ENCODE measurements at places on chromosomes 3 and 15.

DNA sequence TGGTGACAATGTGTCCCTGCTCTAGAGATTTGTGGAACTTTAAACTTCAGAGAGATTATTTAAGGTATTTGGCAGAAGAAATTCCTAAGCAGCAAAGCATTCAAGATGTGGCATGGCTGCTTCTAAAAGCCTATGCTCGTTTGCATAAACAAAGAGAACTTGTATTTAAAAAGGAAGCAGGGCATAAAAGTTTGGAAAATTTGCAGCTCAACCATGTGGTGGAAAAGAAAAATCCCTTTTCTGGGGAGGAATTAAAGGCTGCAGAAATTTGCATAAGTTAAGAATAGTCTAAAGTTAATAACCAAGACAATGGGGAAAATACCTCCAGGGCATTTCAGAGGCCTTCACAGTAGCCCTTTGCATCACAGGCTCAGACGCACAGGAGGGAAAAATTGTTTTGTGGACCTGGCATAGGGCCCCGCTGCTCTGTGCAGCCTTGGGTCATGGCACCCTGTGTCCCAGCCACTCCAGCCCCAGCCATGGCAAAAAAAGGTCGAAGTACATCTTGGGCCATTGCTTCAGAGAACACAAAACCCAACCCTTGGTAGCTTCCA lies 1109.1 kb downstream of the OTOL1 start:
- no peak overlapping the region for H3K4me3 ChIP-seq
- peaks cover 3% of the 10 kb centered on the region for H3K27me3 ChIP-seq
- H3K27ac ChIP-seq, result no peak overlapping the region
- H3K36me3 ChIP-seq, result no peaks in the 10 kb centered on the region
- peaks cover 7% of the 10 kb centered on the region for H3K4me1 ChIP-seq

GRCh38 chr15:26628879-26629529 lies 143.9 kb downstream of the GABRB3 start:
- peaks cover 4% of the 10 kb centered on the region for H3K27me3 ChIP-seq
- 0 out of 2 replicates have a peak, but pooled peaks cover 15% of the 10 kb centered on the region for H3K36me3 ChIP-seq
- H3K4me3 ChIP-seq, result peak overlapping the region; percentile 88
- peak overlapping the region; percentile 90 for H3K27ac ChIP-seq

- peak; percentile 20 for DNase-seq
- no peaks in the 10 kb centered on the region for H3K27me3 ChIP-seq
- peak overlapping the region; percentile 7 for H3K27ac ChIP-seq
Observed at GRCh38 chr15:25693321-25694238, 169.5 kb downstream of the ATP10A start.

DNA sequence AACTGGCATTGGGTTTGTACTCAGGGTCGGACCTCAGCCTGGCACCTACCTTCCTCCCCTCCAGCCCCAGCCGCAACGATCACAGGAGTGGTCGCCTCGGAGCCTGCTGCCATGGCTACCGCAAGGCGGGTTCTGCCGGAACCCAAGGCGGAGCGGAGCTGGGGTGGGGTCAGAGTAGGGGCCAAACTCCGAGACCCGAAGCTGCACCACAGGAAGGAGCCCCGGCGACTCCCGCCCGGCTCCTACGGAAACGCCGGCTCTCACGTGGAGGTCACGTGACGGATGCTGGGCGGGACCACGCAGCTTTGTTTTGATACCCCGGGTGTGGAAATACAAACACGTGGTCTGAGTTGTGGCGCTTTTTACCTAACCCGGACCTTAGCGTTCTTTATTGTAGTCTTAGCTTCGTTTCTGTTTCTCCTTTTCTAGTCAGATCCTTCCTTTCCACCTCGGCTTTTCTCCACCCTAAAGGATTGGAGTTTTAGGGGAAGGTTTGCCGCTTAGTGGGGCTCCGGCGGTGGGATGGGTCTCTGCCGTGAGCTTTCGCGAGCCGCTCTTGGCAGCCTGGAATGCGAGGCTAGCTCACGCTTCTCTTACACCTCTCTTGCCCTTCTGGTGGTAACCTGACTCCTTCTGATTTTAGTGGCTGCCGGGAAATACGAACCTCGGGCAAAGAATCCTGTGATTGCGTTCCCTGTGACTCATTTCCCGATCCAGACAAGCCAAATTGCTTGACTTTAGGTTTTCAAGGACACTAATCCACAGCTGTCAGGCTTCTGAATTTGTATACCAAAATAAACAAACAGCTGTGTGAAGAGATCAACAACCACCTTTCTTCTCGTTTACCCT lies at the start of gene HSPBAP1:
HSPBAP1 (minus strand) TSS at position 264 of the 849 bp plus-strand sequence; CDS start at position 113, 151 bp downstream.
- H3K27ac ChIP-seq, result peak within 1 kb of the TSS; percentile 98
- no peaks in the 10 kb centered on the region for H3K27me3 ChIP-seq
- H3K4me1 ChIP-seq, result peaks cover 25% of the 10 kb centered on the region
- peak within 1 kb of the TSS; percentile 95 for H3K4me3 ChIP-seq
- peak; percentile 89 for DNase-seq
- no peaks in the 10 kb centered on the region for H3K36me3 ChIP-seq

DNA sequence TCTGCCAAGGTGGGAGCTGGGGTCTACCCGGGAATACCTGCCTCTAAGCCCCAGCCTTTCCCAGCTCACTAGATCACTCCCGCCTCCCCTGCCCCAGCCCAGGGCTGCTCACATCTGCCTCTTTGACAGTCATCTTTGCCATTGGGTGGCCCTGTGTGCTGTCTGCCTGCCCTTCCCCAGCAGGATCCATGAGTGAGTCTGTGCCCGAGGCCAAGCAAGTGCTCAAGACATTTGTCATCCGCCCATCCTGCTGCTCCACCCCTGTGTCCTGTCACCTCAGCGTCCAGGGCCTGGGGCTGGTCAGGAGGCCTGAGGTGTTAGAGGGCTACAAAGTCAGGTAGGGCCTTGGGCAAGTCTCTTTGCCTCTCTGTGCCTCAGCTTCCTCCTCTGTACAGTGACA lies 89.4 kb downstream of the LSM3 start:
- peaks cover 12% of the 10 kb centered on the region for H3K27me3 ChIP-seq
- H3K4me3 ChIP-seq, result no peak overlapping the region
- H3K36me3 ChIP-seq, result no peaks in the 10 kb centered on the region
- peak; percentile 12 for DNase-seq
- peaks cover 32% of the 10 kb centered on the region for H3K4me1 ChIP-seq

DNA sequence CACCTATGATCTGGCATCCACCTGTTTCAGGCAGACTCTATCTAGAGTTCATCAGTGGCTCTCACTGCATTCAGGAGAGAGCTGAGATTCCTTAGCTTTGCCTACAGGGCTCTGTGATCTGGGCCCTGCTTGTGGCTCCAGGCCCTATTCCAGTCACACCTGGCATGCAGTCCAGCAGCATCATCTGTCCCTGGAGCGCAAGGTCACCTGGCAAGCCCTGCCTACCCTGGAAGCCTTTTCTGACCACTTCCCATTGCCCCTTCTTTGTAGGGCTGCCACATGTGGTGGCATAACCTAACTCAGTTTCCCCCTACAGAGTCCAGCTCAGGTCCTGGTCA lies 115.1 kb upstream of the PLXNA1 start:
- no peak overlapping the region for H3K4me3 ChIP-seq
- no peak overlapping the region for H3K27ac ChIP-seq
- peaks cover 10% of the 10 kb centered on the region for H3K4me1 ChIP-seq
- no peaks in the 10 kb centered on the region for H3K27me3 ChIP-seq
- DNase-seq, result no peak

DNA sequence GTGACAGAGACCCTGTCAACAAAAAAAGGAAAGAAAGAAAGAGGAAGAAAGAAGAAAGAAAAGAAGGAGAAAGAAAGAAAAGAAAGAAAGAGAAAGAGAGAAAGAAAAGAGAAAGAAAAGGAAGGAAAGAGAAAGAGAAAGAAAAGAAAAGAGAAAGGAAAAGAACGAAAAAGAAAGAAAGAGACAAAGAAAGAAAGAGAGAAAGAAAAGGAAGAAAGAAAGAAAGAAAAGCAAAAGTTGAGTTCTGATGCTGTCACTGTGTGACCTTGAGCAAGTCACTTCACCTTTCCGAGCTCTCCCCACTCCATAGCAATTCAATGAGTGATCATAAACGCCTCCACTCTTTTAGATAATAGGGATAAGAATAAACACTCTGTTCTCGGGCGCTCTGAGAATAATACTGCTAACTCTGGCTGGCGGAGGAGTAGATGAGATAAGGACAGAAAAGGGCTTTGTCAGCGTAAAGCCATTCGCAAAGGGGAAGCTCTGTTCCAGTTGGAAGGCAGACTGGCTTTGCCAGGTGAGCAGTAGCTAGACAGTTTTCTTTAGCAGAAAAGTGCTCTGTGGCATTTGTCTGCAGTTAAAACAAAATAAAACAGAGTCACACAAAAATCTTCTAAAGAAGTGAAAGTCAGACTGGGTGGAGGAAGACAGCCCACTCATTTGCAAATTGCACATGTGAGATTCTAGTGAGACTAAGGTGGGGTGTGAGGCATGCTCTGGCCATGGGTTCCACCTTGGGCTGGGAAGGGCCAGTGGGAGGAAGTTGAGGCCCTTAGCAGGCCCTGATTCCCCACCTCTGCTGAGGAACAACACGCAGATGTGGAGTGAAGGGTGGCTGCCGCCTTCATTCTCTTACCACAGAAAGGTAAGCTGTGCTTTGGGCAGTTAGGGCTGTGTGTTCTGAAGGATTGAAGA lies 9.6 kb upstream of the FLNB start:
- H3K27me3 ChIP-seq, result no peaks in the 10 kb centered on the region
- DNase-seq, result no peak
- no peaks in the 10 kb centered on the region for H3K36me3 ChIP-seq
- H3K4me3 ChIP-seq, result no peak overlapping the region
- H3K27ac ChIP-seq, result peak overlapping the region; percentile 54

- no peak overlapping the region for H3K27ac ChIP-seq
- no peak for DNase-seq
- H3K4me1 ChIP-seq, result no peaks in the 10 kb centered on the region
- no peaks in the 10 kb centered on the region for H3K27me3 ChIP-seq
- no peak overlapping the region for H3K4me3 ChIP-seq
Observed at GRCh38 chr3:144165482-144165881, 193.9 kb downstream of the DIPK2A start.

DNA sequence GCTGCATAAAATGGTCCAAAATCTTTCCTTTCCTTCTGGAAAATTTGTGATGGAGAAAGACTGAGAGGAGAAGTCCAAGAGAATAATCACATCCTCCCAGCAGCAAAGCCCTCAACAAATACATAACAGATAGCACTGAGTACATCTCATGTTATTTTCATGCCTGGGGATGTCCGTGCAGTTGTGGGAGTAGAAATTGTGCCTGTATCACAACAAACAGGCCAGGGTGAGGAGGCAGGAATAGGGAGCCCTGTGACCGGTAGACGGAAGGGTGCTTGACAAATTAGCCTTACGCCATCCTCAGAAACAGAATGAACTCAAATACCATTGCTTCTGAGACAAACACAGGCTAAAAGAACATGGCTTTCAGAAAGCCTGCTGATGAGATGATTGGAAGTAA lies 333.2 kb upstream of the UMPS start:
- H3K4me3 ChIP-seq, result no peak overlapping the region
- no peak for DNase-seq

- H3K27ac ChIP-seq, result no peak overlapping the region
- DNase-seq, result no peak
- H3K4me3 ChIP-seq, result no peak overlapping the region
- no peaks in the 10 kb centered on the region for H3K27me3 ChIP-seq
- peaks cover 24% of the 10 kb centered on the region for H3K36me3 ChIP-seq
Observed at GRCh38 chr15:40415226-40415625, 9.6 kb downstream of the IVD start.

- no peak for DNase-seq
- peaks cover 24% of the 10 kb centered on the region for H3K36me3 ChIP-seq
- no peak overlapping the region for H3K4me3 ChIP-seq
- H3K27me3 ChIP-seq, result no peaks in the 10 kb centered on the region
- no peak overlapping the region for H3K27ac ChIP-seq
Observed at GRCh38 chr15:39542385-39543065, 38.4 kb upstream of the THBS1 start.

- peaks cover 25% of the 10 kb centered on the region for H3K36me3 ChIP-seq
- H3K4me1 ChIP-seq, result peaks cover 23% of the 10 kb centered on the region
- no peak overlapping the region for H3K27ac ChIP-seq
Observed at GRCh38 chr15:80967451-80967850, 22.2 kb downstream of the MESD start.

DNA sequence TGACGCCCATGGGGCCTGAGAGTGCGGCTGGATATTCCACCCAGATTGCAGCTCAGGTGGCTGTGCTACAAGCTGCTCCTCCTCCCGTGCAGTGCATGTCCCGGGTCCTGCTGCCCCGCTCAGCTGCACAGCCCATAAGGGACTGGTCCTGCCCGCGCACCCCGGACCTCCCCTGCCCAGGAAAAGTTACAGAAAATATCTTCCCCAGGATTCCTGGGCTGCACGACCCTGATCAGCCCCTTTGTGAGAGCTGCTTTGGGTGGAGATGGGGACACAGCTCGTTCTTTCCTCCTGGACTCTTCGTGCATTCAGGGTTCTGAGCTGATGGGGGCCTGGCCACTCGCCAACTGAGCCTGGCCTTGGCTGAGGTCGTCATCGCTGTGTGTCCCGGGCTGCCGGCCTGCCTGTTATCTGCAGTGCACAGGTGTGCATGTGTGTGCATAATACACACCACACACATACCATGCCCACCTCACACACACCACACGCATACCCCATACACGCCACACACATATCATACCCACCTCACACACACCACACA lies 28.8 kb downstream of the APBA2 start:
- DNase-seq, result no peak
- no peaks in the 10 kb centered on the region for H3K27me3 ChIP-seq
- H3K27ac ChIP-seq, result no peak overlapping the region
- no peaks in the 10 kb centered on the region for H3K4me1 ChIP-seq

- H3K27me3 ChIP-seq, result no peaks in the 10 kb centered on the region
- H3K4me3 ChIP-seq, result peak overlapping the region; percentile 66
- peaks cover 30% of the 10 kb centered on the region for H3K4me1 ChIP-seq
- no peaks in the 10 kb centered on the region for H3K36me3 ChIP-seq
Observed at GRCh38 chr3:71510510-71510909, 73.0 kb downstream of the FOXP1 start.

GRCh38 chr15:43285609-43286037 lies 18.9 kb upstream of the TGM5 start:
- peak overlapping the region; percentile 32 for H3K4me3 ChIP-seq
- no peak overlapping the region for H3K27ac ChIP-seq
- H3K4me1 ChIP-seq, result no peaks in the 10 kb centered on the region
- H3K27me3 ChIP-seq, result peaks cover 18% of the 10 kb centered on the region

DNA sequence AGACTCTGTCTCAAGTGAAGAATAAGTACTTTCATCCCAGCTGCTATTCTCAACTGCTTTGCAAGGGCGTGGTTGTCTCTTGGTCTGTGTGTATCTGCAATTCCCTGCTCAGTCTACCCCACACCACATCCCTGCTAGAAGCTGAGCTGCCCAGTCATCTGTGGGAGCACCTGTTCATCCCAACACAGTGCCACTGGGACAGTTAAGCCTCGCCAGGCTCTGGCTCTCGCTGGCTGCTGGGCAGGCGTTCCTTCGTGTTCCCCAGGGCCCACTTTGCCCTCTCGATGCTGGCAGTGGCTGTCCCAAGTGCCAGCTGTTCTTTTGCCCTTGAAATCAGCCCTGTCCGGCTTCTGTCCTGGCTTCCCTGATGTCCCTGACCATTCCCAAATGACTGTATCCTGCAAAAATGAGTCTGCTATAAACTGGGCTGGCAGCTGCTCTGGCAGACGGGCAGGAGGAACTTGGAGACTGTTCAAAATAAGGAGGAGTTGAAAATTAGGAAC lies 91.6 kb upstream of the KLHL25 start:
- peaks cover 8% of the 10 kb centered on the region for H3K27me3 ChIP-seq
- no peaks in the 10 kb centered on the region for H3K36me3 ChIP-seq
- DNase-seq, result no peak
- no peaks in the 10 kb centered on the region for H3K4me1 ChIP-seq
- H3K4me3 ChIP-seq, result no peak overlapping the region
- H3K27ac ChIP-seq, result no peak overlapping the region

All from HFFc6 (cell line).